ENCODE measurements at places on chromosomes 5 and 9.

DNA sequence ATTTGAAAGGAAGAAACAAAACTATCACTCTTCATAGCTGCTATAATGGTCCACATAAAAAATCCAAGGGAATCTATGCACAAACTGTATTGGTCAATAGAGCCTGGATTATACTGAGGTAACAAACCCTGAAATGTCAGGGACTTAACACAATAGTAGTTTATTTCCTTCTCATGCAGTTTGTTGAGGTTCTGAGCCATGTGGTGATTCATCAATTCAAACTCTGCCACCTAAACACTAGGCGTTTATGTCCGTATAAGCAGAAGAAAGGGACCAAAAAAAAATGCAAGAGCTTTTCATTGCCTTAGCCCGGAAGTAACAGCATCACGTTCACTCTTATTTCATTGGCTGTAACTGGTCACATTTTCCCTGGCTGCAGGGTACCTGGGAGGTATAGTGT, 464.7 kb downstream of the ZSWIM6 start:
- DNase-seq: no peak

DNA sequence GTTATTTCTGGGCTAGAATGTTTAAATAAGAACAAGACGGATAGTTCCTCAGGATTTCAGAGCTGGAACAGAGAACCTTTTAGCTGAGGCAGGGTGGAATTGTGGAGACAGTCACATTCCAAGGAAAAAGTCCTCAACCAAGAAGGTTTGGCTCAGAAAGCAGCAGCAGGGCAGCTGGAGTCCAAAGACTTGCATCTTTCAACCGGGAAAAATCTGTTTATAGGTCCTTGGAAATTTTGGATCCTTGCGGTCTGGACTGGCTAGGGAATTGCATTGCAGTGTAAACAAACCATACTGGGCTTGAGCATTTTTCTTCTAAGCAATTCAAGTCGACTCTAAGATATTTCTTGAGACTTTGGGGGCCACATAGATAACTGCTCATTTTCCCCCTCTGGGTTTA, 40.8 kb upstream of the HMHB1 start:
- no peak for DNase-seq

- DNase-seq: no peak
Measured at GRCh38 chr9:126407114-126407870, 80.7 kb downstream of the MVB12B start.

DNA sequence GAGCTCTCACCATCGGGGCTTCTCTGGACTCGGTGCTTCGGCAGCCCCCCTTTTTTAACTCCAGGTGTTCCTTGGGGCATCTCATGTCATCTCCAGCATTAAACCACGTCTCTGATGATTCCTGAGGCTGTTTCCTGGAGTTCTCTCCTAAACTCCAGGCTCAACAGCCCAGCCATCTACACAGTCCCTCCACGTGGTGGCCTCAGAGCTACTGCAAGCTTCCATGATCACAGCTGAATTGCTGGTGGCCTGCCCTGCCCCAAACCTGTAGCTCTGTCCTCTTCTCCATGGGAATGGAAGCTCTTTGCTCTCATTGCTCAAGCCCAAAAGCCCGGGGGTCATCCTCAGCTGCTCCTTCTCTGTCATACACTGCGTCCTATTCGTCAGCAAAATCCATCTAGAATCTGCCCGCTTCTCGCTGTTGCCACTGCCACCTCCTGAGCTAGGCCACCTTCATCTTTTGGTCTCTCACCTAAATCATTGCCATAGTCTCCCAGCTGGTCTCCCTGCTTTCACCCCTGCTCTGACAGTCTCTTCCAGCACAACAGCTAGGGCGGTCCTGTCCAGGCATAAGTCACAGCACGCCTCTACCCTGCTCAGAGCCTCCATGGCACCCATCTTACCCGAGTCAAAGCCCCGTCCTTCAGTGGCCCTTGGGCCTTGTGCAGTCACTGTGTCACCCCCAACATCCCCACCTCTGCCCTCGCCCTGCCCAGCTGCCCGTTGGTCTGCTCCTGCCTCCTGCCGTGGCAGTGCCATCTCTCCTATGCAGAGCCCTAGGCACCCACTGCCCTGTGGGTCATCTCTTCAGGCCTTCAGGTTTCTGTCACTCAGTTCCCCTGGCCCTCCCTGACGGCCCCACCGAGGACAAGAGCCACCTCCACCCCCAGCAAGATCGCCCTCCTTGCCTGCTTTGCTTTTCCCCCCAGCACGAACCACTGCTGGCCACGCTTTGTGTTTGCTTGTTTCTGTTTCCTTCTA, 6.4 kb downstream of the B4GALT7 start:
- no peak for DNase-seq

GRCh38 chr9:72978744-72979143, 25.9 kb upstream of the ALDH1A1 start:
- no peak for DNase-seq

DNA sequence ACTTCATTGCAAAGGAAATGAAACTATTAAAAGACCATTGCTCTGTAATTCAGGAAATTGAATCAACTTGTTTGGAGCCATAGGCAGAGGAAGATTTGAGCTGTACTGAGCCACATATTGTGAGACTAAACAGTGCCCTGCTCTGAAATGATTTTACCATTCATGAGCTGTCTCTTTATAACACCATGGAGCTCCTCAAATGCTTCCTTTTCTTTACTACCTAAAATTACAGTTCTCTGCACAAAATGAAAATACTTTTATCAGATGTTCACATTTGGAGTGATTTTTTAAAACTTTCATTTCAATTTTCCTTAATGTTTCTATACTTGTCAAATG, 97.9 kb downstream of the NLN start:
- DNase-seq: no peak
